ENCODE measurements at places on chromosomes 13 and 19.

DNA sequence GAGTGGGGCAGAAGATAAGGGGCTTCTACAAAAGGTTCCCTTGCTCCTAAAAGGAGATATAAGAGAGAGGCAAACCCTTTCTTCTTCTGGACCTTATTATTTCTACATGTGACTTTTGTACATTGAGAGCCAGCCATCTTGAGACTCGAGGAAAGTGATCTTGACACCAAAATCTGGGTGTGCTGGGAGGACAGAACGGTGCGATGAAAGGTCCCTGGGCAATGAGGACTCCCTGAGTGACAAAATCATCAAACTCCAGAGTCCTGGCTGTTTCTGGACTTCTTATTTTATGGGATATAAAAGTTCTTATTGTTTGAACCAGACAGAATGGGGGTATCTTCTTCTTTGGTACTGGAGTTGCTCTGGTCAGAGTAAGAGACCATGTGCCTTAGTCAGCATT is 411.0 kb downstream of the ZNF536 start:
- DNase-seq: no peak

DNA sequence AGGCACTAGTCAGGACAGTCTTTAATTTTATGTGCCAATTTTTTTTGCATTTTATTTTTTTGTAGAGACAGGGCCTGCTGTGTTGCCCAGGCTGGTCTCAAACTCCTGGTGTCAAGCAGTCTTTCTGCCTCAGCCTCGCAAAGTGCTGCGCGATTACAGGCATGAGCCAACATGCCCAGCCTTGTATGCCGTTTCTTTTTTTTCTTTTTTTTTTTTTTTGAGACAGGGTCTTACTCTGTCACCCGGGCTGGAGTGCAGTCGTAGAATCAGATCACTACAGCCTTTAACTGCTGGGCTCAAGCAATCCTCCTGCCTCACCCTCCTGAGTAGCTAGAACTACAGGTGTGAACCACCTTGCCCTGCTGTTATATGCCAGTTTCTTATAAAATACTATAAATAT is 26.4 kb downstream of the BORA start:
- no peak for DNase-seq

GRCh38 chr19:33950091-33950750 is 153.6 kb downstream of the KCTD15 start:
- no peak for DNase-seq

GRCh38 chr19:56919308-56919995 is 78.9 kb upstream of the PEG3 start:
- DNase-seq: no peak

DNA sequence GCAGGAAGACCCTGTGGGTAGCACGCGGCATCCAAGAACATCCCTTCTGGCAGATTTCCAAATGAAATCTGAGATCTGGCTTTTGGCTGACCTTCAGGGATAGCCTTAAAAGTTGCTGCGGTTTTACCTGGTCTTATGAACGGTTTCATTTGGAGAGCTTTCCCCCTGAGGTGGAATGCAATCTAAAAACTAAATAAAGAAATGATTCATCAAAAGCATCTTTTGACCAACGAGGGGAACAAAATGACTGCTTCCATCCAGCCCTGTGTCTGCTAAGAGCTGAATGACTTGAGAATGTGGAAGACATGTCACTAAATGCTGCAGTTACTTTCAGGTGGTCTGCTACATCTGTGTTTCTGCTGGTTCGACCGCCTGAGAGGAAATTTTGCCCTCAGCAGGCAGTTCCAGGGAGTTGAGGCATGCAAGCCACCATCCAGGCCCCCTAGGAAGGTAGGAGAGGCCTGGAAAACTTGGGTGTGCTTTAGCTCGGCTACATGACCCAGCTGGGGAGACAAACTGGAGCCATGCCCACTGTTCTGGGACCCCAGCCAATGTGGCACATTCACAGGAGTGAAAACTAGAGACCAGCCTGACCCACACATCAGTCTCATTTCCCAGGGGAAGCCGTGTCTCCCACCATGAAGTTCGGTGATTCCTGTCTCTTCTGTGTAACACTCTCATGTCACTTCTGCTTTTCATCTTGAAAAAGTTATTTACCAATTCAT is 175.1 kb upstream of the KL start:
- DNase-seq: no peak

- DNase-seq: no peak
Observed at GRCh38 chr19:6086068-6086788, 24.1 kb downstream of the RFX2 start.

GRCh38 chr13:32587811-32588170 is 1.5 kb downstream of the PDS5B start:
- no peak for DNase-seq

DNA sequence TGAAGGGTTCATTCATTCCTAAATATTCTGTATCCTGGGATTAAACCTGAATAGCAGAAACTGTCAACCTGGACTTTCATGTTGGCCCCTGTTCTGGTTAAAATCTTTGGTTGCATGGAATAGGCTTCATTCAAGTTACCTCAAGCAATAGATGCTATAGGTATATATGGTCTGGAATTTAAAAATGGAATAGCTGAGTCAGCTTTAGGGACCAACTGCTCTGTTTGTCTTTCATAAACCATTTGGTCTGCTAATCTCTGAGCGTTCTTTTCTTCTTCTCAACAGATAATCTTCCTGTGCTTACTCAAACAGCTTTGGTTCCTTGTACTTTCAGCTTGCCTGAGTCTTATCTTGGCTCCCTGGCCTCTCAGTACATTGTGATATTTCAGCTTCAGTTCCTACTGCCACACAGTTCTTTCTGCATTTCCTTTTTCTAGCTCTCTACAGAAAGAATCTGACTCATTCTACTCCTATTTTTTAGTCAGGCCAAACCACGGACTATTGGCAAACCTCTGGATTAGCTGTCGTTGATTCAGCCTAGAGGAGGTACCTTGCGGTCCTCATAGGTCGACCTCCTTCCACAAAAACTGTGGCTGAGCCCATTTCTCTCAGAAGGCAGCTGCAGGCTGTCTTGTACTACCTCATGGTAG is 35.9 kb upstream of the MAB21L1 start:
- DNase-seq: no peak

Data from stimulated activated CD4-positive, alpha-beta T cell treated with anti-CD3 and anti-CD28 coated beads, Interleukin-1b, Interleukin-23, amount 100 ng/mL, for 24 hours (primary cell).